Renal pelvis (tissue), 12 donors: ENCODE measurements at places on chromosomes 7 and 10. TPM values are rescaled to one million over a fixed set of nuclear protein-coding genes. Genes with fewer than 3 reads are reported as not detected.

Gene SUN3
- 0.26 TPM for polyA plus RNA-seq

Gene GSTO2
- polyA plus RNA-seq, result 27.9 TPM

Gene ASIC3
- polyA plus RNA-seq, result 2.4 TPM

Gene CALY
- 0.20 TPM for polyA plus RNA-seq

Gene CEP41
- 28.8 TPM for polyA plus RNA-seq

Gene PDE6C
- polyA plus RNA-seq, result 1.7 TPM

Gene PTPN20
- 3.2 TPM for polyA plus RNA-seq

Gene NEBL
- 92.3 TPM for polyA plus RNA-seq

Gene C10orf67
- 3.0 TPM for polyA plus RNA-seq

Gene FBXO24
- 2.6 TPM for polyA plus RNA-seq

Gene PLAC9
- polyA plus RNA-seq, result 31.7 TPM

Gene CALCR
- polyA plus RNA-seq, result 0.88 TPM

Gene FIS1
- polyA plus RNA-seq, result 165 TPM

Gene ADRB1
- not detected for polyA plus RNA-seq

Gene MACROH2A2
- polyA plus RNA-seq, result 77.3 TPM

Gene PDE1C
- 4.4 TPM for polyA plus RNA-seq

Gene GRM3
- 0.16 TPM for polyA plus RNA-seq

Gene GTF2IRD2
- 17.3 TPM for polyA plus RNA-seq

Gene SORCS1
- polyA plus RNA-seq, result 17.5 TPM

Gene MMD2
- not detected for polyA plus RNA-seq

Gene PRSS1
- polyA plus RNA-seq, result not detected

Gene TBXAS1
- 39.5 TPM for polyA plus RNA-seq
